ENCODE measurements at places on chromosomes 3 and 15.

GRCh38 chr3:55085231-55085630 is 157.4 kb upstream of the LRTM1 start:
- no peak for DNase-seq

DNA sequence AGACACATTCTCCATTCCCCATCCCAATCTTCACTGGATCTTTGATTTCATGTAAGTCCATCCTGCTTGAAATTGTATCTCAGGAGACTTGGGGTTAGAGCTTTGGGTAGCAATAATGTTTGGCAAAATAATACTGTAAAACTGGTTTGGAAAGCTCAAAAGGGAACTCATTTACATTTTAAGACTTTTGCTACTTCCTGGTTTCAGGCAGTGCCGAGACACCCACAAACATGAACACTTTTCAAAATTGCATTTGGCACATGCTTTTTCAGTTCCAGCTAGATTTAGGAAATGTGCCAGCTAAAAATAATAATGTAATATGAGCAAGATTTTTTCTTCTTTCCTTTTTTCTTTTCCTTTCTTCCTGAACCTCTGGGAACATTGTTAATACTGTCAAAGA is 145.7 kb upstream of the CBLB start:
- no peak for DNase-seq

DNA sequence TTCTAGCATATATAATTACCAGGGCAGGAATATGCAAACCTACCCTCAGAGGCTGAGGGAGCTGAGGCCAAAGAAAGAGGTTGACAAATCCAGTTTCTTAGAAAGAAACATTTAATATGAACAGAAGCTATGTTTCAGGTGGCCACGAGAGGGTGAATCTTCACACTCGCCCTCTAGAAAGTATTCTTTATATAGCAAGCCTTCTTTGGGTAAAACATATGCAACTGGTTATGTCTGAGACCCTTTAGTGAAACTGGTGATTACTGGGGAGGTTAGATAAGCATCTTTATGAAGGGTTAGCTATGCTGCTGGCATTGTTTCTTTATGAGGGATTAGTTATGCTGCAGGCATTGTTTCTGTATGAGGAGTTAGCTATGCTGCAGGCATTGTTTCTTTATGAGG is 50.7 kb upstream of the GOLGA6L2 start:
- DNase-seq, result peak; percentile 20

DNA sequence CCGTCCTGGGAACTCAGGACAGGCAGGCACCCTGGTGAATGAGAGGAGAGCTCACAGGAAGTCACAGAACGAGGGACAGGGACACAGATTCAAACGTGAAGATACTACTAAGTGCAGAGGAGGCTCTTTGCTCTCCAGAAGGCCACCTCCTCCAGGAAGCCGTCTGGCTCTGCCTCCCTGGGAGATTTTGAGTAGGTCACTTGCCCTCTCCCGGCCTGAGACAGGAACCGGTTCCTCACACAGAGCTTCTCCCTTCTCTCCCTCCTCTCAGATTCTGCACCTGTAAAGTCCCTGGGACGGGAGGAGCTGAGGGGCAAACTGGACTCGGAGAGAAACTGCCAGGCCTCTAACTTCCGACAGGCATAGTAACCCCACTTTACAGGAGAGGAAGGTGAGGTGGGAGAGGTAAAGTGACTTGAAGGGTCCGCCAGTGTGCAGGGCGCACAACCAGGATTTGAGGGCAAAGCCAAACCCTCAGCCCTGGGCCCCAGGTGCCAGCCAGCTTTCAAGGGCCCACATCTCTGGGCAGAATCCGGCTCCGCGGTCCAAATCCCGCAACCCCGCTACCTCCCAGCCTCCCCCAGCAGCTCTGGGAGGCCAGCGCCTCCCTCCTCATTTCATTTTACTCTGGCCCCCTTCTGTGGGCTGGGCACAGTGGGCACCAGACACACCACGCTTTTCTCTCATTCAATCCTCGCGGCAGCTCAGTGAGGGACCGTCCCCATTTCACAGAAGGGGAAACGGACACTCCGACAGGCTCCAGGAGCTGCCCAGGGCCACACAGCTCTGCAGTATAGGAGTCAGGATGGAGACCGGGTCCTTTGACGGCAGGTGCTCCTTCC is 150.2 kb downstream of the SMAD6 start:
- DNase-seq, result no peak

DNA sequence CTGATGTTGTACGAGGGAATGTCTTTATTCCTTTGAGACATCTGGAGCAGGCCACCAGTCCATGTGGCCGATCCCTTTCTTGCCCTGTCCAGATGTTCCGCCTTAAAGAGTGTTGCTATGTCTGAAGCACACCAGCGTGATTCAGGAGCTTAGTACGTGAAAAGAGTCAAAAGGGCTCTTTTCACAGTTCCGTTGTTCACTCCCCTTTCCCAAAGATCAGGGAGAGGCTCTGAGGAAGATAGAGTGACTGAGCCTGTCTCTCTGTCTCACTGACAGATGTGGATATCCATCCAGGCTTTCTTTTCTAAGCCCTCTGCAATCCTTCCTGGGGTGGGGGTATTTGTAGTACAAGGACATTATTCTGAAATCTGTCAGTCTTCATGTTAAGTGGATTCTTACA is 262.5 kb upstream of the LRTM1 start:
- DNase-seq, result no peak

DNA sequence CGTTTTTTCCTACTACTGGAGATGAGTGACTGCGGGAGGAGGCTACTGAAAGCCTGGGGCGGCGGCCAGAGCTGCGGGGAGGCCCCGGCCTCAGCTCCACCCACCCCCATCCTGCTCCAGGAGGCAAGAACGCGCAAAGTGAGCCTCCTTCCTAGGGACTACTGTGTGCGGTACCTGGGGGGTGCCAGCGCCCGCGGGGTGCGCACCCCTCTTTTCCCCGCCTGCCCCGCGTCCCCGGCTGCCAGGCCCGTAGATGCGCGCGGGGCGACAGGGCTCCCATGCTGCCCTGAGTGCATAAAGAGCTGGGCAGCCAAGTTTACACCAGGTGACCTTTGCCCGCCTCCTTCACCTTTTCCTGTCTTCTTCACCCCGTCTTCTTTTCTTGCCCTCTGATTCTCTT is 2.5 kb upstream of the USF3 start:
- peak; percentile 9 for DNase-seq

Measured in amygdala (tissue), 56 donors.